ENCODE measurements at places on chromosomes 7 and 10. TPM values are rescaled to one million over a fixed set of nuclear protein-coding genes. Genes with fewer than 3 reads are reported as not detected.

DNA sequence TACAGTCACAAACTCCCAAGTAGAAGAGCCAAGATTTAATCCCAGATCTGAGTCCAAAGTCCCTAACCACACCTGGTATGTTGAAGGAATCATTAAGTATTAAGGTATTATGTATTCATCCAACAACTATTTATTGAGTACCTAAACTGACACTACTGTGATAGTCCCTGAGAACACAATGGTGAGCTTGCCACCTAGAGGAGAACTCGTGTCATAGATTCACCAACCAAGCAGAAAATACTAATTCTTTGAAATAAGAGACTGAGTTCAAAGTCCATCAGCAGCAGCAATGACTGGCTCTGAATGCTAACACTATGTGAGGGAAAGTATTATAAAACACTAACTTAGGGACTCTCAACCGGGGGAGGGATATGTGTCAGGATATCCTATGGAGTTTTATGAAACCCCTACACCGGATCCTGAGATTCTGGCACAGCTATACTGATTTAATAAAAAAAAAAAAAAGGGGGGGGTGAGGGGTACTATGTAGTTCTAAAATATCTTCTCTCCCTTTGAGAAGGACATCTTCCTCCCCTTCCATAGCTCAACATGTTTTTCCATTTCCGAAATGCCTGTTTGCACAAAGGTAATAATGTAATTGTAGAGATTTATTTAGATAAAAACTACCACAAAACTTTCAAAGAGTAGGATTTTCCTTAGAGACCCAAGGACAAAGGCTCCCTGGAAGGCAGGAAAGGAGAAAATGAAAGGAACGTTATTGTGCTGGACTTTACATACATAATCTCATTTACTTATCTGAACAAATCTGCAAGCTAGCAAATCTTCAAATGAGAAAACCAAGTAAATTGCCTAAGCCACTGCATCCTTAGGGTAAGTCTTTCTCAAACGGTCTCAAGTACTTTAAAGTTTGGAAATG, 1.6 kb downstream of the NCOA4 start:
- peak overlapping the region; percentile 74 for H3K4me3 ChIP-seq
- H3K27me3 ChIP-seq = no peaks in the 10 kb centered on the region
- peaks cover 47% of the 10 kb centered on the region for H3K4me1 ChIP-seq
- no peak for DNase-seq
- H3K27ac ChIP-seq = peak overlapping the region; percentile 97

- no peaks in the 10 kb centered on the region for H3K27me3 ChIP-seq
- no peaks in the 10 kb centered on the region for H3K36me3 ChIP-seq
- no peak for DNase-seq
- H3K27ac ChIP-seq = no peak overlapping the region
- H3K4me1 ChIP-seq = no peaks in the 10 kb centered on the region
Observed at GRCh38 chr10:48484911-48485310, 120.0 kb downstream of the ARHGAP22 start.

DNA sequence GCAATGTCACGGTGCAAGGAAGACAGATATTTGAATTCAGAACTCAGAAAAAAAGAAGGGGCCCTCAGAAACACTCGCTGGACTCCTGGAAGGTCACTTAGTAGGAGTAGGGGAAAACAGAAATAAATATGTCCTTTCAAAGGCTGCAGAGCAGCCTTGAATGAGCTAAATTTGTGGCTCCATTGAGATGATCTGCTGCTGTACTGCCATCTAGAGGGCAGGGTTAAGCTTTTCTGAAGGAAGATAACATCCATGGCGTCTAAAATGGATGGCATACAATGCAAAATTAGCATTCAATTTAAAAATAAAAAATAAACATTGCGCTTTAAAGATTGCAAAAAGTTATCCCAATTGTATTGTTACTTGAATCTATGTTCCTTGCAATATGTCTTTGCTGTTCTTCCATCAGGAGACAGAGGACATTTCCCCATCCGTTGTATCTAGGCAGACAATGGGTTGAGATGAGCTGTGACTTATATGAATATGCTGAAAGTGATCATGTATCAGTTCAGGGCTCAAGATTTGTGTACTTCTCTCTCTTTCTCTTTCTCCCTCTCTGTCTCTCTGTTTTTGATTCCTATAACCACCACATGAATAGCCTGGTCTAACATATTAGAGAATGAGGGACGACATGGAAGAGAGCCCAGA, 642.2 kb downstream of the SH2D4B start:
- H3K36me3 ChIP-seq = no peaks in the 10 kb centered on the region
- no peaks in the 10 kb centered on the region for H3K4me1 ChIP-seq
- no peak overlapping the region for H3K4me3 ChIP-seq
- H3K27ac ChIP-seq = no peak overlapping the region
- no peak for DNase-seq
- no peaks in the 10 kb centered on the region for H3K27me3 ChIP-seq

DNA sequence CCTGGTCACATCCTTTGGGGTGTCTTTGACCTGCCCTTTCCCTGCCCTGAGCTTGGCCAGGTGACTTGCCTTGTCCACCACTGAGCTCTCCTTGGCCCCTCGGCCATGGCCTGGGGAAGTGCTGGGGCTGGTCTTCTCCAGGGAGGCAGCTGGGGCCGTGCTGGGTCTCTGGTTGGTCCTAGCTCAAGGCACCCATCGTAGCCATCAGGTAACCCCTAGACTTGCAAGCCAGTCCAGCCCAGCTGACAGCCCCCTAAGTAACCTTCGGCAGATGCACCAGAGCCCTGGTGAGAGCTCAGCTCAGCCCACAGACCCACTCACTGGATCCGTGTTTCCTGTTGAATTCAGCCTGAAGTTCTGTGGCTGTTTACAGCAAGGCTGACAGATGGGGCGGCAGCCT, 176.2 kb upstream of the SHH start:
- H3K36me3 ChIP-seq = no peaks in the 10 kb centered on the region
- peaks cover 2% of the 10 kb centered on the region for H3K27me3 ChIP-seq
- DNase-seq = no peak

DNA sequence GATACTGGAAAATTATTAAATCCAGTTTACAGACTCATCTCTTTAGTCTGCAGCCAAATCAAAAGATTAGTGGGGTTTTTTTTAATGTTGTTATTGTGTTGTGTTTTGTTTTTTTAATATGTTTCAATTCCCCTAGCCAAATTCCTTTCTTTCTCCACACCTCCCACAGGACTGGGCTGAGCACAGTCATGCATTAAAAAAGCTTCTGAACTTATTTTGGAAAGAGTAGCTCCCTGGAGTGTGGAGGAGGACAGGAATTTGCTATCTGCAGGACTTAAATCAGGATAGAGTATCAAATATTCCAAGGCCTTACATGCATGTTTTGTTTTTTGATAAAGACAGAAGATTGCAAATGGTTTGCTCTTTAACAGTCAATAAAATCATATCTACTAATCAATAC, 90.7 kb downstream of the GNAI1 start:
- DNase-seq = no peak
- H3K36me3 ChIP-seq = no peaks in the 10 kb centered on the region
- no peak overlapping the region for H3K27ac ChIP-seq
- no peaks in the 10 kb centered on the region for H3K27me3 ChIP-seq
- no peak overlapping the region for H3K4me3 ChIP-seq

- no peak overlapping the region for H3K27ac ChIP-seq
- H3K4me3 ChIP-seq = no peak overlapping the region
- no peak for DNase-seq
- H3K4me1 ChIP-seq = no peaks in the 10 kb centered on the region
Observed at GRCh38 chr7:23044581-23044980, 30.7 kb upstream of the HYCC1 start.

- no peaks in the 10 kb centered on the region for H3K36me3 ChIP-seq
- no peak overlapping the region for H3K4me3 ChIP-seq
- H3K27me3 ChIP-seq = no peaks in the 10 kb centered on the region
- no peaks in the 10 kb centered on the region for H3K4me1 ChIP-seq
Observed at GRCh38 chr7:110831419-110831818, 259.5 kb upstream of the LRRN3 start.

GRCh38 chr10:132156382-132156781, 30.4 kb upstream of the DPYSL4 start:
- no peaks in the 10 kb centered on the region for H3K27me3 ChIP-seq
- no peak overlapping the region for H3K27ac ChIP-seq
- no peak for DNase-seq
- no peaks in the 10 kb centered on the region for H3K36me3 ChIP-seq
- no peak overlapping the region for H3K4me3 ChIP-seq
- no peaks in the 10 kb centered on the region for H3K4me1 ChIP-seq

DNA sequence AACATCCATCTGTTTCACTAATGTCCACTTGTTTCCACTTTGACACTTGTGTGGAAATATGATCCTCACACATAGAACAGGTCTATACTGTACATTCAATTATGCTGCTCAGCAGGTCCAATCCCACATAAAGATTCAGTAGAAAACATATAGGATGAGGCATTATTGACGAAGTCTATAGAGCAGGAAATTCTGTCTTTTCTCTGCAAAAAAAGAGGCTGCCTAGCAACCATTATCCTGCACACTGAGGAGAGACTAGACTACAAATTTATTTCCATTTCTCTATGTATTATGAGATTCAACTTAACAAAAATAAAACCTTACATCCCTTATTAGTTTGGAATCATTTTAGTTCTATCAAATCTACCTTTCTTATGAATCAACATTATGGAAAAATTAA, 204.6 kb upstream of the POM121L12 start:
- no peak overlapping the region for H3K27ac ChIP-seq
- H3K36me3 ChIP-seq = no peaks in the 10 kb centered on the region
- H3K27me3 ChIP-seq = no peaks in the 10 kb centered on the region
- DNase-seq = no peak

DNA sequence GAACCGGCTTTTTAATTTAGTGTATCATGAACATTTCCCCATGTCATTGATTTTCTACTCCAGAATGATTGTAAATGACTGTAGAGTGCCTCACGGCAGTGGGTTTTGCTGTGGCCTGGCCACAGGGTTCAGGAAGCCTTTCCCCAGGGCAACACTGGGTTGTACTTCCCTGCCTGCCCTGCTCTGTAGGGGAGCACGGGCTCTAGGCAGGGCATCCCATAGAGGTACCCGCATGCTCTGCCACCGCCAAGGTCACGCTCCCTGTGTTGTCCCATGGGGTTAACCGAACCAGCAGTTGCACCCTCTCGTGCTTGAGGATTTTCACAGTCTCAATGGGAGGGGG, 63.8 kb downstream of the BPGM start:
- DNase-seq = no peak
- peaks cover 5% of the 10 kb centered on the region for H3K4me1 ChIP-seq
- no peak overlapping the region for H3K4me3 ChIP-seq
- H3K36me3 ChIP-seq = no peaks in the 10 kb centered on the region

DNA sequence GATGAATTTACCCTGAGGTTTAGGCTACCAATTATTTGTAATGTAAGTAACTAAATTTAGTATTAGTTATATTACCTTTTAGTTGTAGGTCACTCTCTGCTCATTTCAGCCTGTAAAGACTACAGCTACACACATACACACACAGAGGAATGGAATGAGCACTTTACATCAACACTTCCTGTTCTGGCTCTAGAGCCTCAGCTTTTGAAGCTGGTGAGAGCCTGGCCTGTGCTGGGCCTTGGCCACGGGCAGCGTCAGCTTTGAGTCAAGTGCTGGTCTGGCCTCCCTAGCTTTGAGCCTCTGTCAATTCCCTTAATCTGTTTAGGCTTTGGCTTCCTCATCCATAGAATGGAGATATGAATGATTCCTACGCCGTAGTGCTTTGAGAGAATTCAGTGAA, 141.7 kb downstream of the EGFR start:
- no peaks in the 10 kb centered on the region for H3K27me3 ChIP-seq
- no peak overlapping the region for H3K27ac ChIP-seq
- H3K4me1 ChIP-seq = no peaks in the 10 kb centered on the region
- peaks cover 67% of the 10 kb centered on the region for H3K36me3 ChIP-seq
- no peak overlapping the region for H3K4me3 ChIP-seq

- H3K36me3 ChIP-seq = no peaks in the 10 kb centered on the region
- H3K27ac ChIP-seq = peak overlapping the region; percentile 98
- DNase-seq = no peak
- H3K4me3 ChIP-seq = no peak overlapping the region
Observed at GRCh38 chr10:104303594-104304355, 34.5 kb downstream of the ITPRIP start.

GRCh38 chr7:31028417-31028992, 23.6 kb upstream of the ADCYAP1R1 start:
- H3K4me1 ChIP-seq = no peaks in the 10 kb centered on the region
- DNase-seq = no peak
- no peaks in the 10 kb centered on the region for H3K36me3 ChIP-seq
- H3K4me3 ChIP-seq = no peak overlapping the region
- H3K27me3 ChIP-seq = no peaks in the 10 kb centered on the region
- H3K27ac ChIP-seq = no peak overlapping the region

DNA sequence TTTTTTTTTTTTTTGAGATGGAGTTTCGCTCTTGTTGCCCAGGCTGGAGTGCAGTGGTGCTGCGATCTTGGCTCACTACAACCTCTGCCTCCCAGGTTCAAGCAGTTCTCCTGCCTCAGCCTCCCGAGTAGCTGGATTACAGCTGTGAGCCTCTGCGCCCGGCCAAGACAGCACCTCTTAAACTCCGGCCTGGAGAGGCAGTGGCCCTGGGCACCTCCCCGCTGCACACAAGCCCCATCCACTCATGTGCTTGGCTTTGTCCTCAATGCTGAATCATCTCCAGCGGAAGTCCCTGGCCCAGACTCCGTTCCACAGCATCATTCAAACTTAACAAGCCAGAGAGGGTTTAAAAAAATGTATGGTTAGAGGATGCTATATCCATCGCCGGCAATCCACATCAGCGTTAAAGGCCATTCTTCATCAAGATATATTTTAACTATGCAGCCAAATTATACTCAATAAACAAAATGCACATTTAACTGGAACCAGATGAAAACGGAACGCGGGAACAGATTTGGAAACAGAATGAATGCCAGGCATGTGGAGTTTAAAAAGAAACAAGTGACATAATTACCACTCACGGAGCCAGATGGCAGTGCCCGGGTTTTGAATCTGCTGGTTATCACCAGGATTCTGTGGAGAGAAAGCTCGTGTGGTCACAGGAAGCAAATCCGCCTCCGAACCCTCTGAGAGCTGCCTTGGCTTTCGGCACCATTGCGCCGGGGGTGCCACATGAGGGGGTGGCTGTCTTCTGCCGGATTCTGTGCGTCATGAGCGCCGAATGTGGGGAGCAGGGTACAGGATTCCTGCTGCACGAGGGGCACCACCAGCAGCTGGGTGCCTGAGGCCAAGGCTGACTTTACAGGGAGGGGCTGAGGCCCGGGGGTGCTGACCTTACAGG, 45.6 kb upstream of the CFAP46 start:
- H3K27ac ChIP-seq = no peak overlapping the region
- DNase-seq = peak; percentile 13
- no peaks in the 10 kb centered on the region for H3K36me3 ChIP-seq
- H3K4me3 ChIP-seq = no peak overlapping the region

GRCh38 chr10:70355051-70356021, 27.1 kb downstream of the LRRC20 start:
- no peak for DNase-seq
- no peaks in the 10 kb centered on the region for H3K36me3 ChIP-seq
- H3K27ac ChIP-seq = no peak overlapping the region

The CADPS2 gene
- 10.3 TPM for total RNA-seq

The TFR2 gene
- total RNA-seq = 0.59 TPM

The WEE2 gene
- total RNA-seq = not detected

The HYCC1 gene
- total RNA-seq = 45.3 TPM

The EIF4H gene
- total RNA-seq = 196 TPM

The CYP26C1 gene
- total RNA-seq = not detected

The ICA1 gene
- total RNA-seq = 54.4 TPM

The LIPN gene
- not detected for total RNA-seq

The CPA2 gene
- total RNA-seq = not detected

The COBL gene
- total RNA-seq = 88.7 TPM

The HABP2 gene
- not detected for total RNA-seq
